ENCODE measurements at places on chromosomes 1 and 21. TPM values are rescaled to one million over a fixed set of nuclear protein-coding genes. Genes with fewer than 3 reads are reported as not detected.

IQGAP3 gene
- 19.1 TPM for total RNA-seq

LHX8 gene
- 1.0 TPM for total RNA-seq

OR2T2 gene
- total RNA-seq: not detected

CD247 gene
- 0.36 TPM for total RNA-seq

RNU1-2 gene
- 44.9 TPM for total RNA-seq

SLC22A15 gene
- 0.58 TPM for total RNA-seq

COPA gene
- 77.4 TPM for total RNA-seq

KIRREL1 gene
- 23.1 TPM for total RNA-seq

CGN gene
- total RNA-seq: 1.8 TPM

SMG7 gene
- 37.7 TPM for total RNA-seq

OR6N2 gene
- total RNA-seq: not detected

TSTD1 gene
- total RNA-seq: 0.48 TPM

NUDT4B gene
- 1.2 TPM for total RNA-seq

SEMA6C gene
- 1.9 TPM for total RNA-seq

DPH5 gene
- total RNA-seq: 28.3 TPM

RCSD1 gene
- 0.08 TPM for total RNA-seq

TNFSF18 gene
- not detected for total RNA-seq

FGGY gene
- total RNA-seq: 2.1 TPM

KCNJ9 gene
- total RNA-seq: not detected

EDN2 gene
- 46.3 TPM for total RNA-seq

RCC2 gene
- 49.4 TPM for total RNA-seq

PROK1 gene
- total RNA-seq: not detected

CYP4B1 gene
- 0.24 TPM for total RNA-seq
